ENCODE measurements at places on chromosomes 5 and 9. TPM values are rescaled to one million over a fixed set of nuclear protein-coding genes. Genes with fewer than 3 reads are reported as not detected.
A peak's percentile ranks its signal among the peaks of the same experiment; 100 is the strongest.

DNA sequence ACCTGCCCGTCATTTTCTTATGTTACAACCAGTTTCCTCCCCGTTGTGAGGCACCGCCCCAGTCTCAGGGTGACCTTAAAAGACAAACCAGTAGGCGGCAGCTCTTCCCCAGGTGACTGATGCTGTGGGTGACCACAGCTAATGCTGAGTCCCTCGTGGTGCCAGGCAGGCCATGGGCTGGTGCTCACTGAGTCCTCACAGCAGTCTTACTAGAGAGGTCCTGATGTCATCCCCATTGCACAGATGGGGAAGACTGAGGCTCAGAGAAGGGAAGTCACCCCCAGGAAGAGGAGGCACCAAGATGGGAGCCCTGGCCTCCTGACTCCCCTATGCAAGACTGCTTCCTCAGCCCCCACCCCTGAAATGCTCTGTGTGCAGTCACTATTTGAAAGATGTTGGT, 978 bp downstream of the CFAP157 start:
- no peak overlapping the region for H3K4me3 ChIP-seq
- no peaks in the 10 kb centered on the region for H3K36me3 ChIP-seq
- no peaks in the 10 kb centered on the region for H3K27me3 ChIP-seq
- no peak overlapping the region for H3K27ac ChIP-seq
- no peak for DNase-seq

Gene THBS4
- 3.8 TPM for polyA plus RNA-seq

DNA sequence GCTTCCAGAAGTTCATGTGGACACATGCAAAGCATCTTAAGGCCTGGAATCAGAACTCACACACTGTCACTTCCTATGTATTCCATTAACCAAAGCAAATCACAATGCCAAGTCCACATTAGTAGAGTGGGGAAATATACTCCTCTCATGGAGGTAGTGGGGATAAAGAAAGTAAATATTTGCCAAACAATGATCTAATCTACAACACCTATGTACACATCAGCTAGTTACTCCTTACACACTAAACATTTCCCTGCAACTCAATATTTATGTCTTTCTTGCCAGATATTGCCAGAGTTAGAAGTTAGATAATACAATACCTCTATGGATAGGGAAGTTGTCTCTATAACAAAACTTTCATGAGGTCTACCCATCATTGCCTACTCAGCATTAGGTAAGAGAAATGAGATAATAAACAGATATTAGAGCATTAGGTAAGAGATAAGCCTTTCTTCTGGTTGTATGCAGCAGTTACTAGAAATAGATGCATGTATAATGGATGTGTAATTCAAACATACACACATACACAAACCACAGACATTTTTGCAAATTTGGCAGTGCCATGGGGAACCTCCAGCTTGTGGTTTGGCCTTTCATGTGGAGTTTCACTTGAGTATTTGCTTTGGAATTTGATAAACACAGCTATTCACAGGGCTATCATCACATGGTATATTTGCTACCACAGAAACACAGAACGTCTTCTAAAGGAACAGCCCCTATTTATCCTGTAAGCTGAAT, 196.5 kb downstream of the TLE1 start:
- H3K27me3 ChIP-seq: no peaks in the 10 kb centered on the region
- H3K27ac ChIP-seq: no peak overlapping the region
- H3K36me3 ChIP-seq: no peaks in the 10 kb centered on the region
- H3K4me1 ChIP-seq: no peaks in the 10 kb centered on the region
- no peak for DNase-seq

GRCh38 chr9:124749781-124750180, 21.3 kb downstream of the NR6A1 start:
- DNase-seq: no peak
- H3K4me3 ChIP-seq: no peak overlapping the region
- no peaks in the 10 kb centered on the region for H3K4me1 ChIP-seq
- no peak overlapping the region for H3K27ac ChIP-seq
- no peaks in the 10 kb centered on the region for H3K36me3 ChIP-seq

Gene LMX1B
- 0.12 TPM for polyA plus RNA-seq

DNA sequence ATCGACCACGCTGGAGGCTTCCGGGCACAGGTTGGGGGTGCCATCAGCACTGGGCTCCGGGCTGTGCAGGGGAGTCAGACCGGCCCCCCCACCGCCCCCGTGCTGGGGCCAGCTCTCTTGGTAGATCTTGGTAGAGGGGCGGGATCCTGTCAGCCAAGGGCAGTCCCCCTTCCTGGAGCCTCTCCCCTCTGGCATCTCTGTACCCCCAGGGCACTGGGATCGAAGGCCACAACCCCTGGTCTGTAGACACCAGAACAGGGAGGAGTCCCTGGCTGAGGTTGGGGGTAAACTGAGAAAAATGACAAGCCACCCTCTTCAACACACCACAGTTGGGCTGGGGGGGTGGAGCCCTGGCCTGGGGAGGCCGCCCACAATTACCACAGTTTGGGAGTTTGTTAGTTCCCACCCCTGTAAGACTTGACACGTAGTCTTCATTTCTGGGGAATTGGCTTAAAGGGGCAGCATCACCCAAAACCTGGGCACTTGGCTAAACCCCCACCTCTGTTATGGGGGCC, 882 bp downstream of the CERCAM start:
- H3K4me1 ChIP-seq: peaks cover 27% of the 10 kb centered on the region
- H3K4me3 ChIP-seq: peak overlapping the region; percentile 74
- no peaks in the 10 kb centered on the region for H3K27me3 ChIP-seq
- DNase-seq: no peak
- H3K36me3 ChIP-seq: peaks cover 13% of the 10 kb centered on the region

DNA sequence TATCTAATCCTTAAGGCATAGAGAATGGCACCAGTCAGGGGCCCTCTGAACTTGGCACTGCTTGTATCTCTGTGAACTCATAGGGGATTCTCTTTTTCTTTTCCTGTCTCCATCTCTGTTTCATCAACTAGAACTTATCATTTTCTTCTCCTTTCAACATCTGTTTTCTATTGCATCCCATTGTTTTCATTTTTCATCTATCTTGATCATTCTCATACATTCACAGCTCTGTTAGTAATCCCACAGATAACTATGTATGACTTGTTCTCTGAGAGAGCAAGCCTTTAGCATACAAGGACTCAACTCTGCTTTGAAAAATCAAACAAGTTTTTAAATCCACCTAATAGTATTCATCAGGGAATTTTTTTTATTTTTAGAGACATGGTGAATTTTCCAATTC, 264.3 kb downstream of the ARRDC3 start:
- H3K4me1 ChIP-seq: no peaks in the 10 kb centered on the region
- H3K36me3 ChIP-seq: no peaks in the 10 kb centered on the region
- no peaks in the 10 kb centered on the region for H3K27me3 ChIP-seq
- DNase-seq: no peak

DNA sequence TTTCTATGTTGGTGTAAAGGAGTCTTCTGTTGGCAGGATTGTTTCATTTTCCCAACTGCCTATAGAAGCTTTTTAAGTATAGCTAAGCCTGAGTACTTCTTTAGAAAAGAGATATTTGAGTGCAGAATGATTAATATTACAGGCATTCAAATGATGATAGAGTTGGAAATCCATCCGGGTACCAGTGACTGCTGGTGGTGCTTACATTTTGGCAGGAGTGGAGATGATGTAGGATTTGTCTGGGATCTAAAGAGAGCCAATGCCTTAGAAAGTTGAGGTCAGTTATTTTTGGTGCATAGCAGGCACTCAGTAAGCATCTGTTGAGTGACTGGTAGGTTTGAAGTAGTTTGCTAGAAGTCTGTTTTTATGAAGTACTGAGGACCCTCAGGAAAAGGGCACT, 433.5 kb downstream of the DMAC1 start:
- H3K4me1 ChIP-seq: peaks cover 34% of the 10 kb centered on the region
- no peaks in the 10 kb centered on the region for H3K27me3 ChIP-seq
- H3K36me3 ChIP-seq: no peaks in the 10 kb centered on the region
- no peak overlapping the region for H3K27ac ChIP-seq
- DNase-seq: no peak
- H3K4me3 ChIP-seq: no peak overlapping the region

GRCh38 chr5:107127878-107128277, 542.9 kb downstream of the EFNA5 start:
- no peak overlapping the region for H3K27ac ChIP-seq
- H3K4me1 ChIP-seq: no peaks in the 10 kb centered on the region
- H3K27me3 ChIP-seq: no peaks in the 10 kb centered on the region
- no peaks in the 10 kb centered on the region for H3K36me3 ChIP-seq
- H3K4me3 ChIP-seq: no peak overlapping the region

DNA sequence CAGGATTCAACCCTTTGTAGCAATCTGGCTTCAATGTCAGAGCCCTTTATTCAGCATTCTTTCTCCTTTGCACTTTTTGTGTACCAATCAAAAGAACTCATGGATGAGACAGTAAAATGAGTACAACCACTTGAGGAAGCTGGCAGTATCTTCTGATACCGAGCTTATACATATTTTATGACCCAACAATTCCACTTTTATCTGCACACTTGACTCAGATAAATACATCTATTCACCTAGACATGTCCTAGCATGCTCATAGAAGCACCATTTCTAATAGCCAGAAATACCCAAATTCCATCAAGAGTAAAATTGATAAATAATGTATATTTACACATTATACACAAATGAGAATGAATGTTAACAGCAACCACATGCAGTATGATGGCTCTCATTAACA, 111.2 kb upstream of the PTGER4 start:
- no peak for DNase-seq
- no peaks in the 10 kb centered on the region for H3K4me1 ChIP-seq
- H3K27me3 ChIP-seq: no peaks in the 10 kb centered on the region
- no peak overlapping the region for H3K4me3 ChIP-seq
- H3K36me3 ChIP-seq: no peaks in the 10 kb centered on the region

GRCh38 chr5:81893961-81894360, 77.9 kb upstream of the ATG10 start:
- no peak overlapping the region for H3K4me3 ChIP-seq
- H3K27ac ChIP-seq: no peak overlapping the region
- H3K4me1 ChIP-seq: no peaks in the 10 kb centered on the region
- no peaks in the 10 kb centered on the region for H3K27me3 ChIP-seq
- DNase-seq: no peak

Gene SLC36A2
- not detected for polyA plus RNA-seq

DNA sequence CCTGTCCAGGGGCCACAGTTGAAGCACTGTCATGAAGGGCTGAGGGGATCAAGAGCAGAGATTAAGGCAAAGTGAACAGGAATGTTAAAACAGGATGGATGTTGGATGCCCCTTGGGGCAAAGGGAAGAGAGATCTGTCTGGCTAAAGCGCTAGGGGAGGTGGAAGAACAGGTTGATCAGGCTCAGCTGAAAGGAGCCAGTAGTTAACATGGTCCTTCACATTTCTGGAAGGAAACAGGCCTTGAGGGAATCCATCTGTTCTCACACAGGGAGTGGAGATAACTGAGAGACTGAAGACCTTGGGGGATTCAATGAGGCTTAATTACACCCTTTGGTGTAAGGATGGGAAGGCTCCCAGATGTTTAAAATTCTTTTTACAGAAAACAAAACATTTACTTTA, 5.8 kb downstream of the HAPLN1 start:
- H3K36me3 ChIP-seq: no peaks in the 10 kb centered on the region
- H3K4me3 ChIP-seq: no peak overlapping the region
- H3K27ac ChIP-seq: no peak overlapping the region
- no peak for DNase-seq
- no peaks in the 10 kb centered on the region for H3K4me1 ChIP-seq
- peaks cover 2% of the 10 kb centered on the region for H3K27me3 ChIP-seq
